Stimulated activated CD4-positive, alpha-beta T cell treated with anti-CD3 and anti-CD28 coated beads, Interleukin-2, amount 100 ng/mL, for 24 hours (primary cell): ENCODE measurements at places on chromosomes 1 and 21.

- no peak for DNase-seq
Measured at GRCh38 chr1:92755541-92756461, 29.1 kb downstream of the EVI5 start.

- no peak for DNase-seq
Measured at GRCh38 chr1:34709547-34709946, 45.3 kb upstream of the GJB5 start.

- DNase-seq: no peak
Measured at GRCh38 chr1:206955476-206956451, 9.5 kb upstream of the PIGR start.

DNA sequence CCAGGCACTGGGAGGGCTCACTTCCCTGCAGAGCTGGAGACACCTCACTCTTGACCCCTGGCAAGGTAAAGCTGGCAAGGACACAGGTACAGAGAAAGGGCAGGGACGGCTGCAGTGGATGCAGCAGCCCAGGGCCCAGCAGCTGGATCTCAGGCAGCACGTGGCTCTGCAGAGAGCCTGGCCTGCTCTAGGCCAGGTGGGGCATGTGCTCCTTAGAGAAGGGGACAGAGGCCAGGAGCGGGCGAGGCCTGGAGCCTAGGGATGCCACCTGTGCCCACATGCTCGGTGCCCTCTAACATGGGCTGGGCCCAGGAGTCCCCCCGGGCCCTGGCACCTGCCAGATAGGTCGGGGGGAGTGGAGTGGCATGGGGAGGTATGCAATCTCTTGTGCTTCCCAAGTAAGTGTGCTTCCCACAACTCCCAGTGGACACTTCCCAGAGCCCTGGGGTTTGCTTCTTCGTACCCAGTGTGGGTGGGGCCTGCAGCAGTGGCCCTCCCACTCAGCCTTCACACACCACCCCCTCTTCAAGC lies 30.0 kb downstream of the WNT3A start:
- DNase-seq: no peak

GRCh38 chr1:225485226-225485625 lies 57.4 kb upstream of the LBR start:
- no peak for DNase-seq
